ENCODE measurements at places on chromosomes 3 and 15.

- no peak for DNase-seq
Measured at GRCh38 chr3:175335229-175335628, 476.1 kb downstream of the NAALADL2 start.

DNA sequence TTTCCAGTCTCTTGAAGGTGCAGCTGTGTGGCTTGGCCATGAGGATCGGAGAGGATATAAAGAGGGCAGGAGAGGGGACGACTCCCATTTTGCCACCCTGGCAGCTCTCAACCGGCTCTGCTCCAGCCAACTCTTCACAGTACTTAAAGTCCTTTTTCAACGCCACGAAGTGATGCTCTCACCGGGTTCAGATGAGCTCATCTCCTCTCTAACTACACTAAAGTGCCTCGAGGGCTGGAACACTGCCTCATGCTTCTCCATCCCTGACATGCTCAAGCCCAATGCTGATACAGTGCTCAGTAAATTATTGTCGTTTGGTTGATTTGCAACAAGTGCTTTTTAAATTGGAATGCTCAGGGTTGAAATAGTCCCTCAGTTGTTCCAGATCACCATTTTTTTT lies 97.8 kb downstream of the GTPBP8 start:
- no peak for DNase-seq

- DNase-seq = no peak
Measured at GRCh38 chr15:35376707-35377106, 169.3 kb downstream of the DPH6 start.

GRCh38 chr3:193585530-193585929 lies 7.5 kb upstream of the OPA1 start:
- DNase-seq = no peak

DNA sequence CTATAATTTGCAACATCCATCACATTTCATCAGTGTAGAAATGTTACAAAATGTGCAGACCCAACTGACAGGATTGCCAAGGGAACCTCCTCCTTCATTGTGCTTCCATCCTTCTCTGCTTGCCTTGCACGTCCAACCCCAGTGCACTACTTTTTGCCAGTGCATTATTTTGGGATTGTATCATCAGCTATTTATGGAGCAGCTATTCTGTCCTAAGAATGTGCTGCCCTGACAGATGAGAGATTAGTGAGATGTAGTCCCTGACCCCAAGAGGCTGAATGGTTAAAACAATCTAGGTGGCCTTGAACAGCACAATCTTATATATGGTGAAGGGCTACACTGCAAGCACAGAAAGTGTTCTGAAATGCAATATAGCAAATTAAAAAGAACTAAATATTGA lies 935.8 kb downstream of the IGSF11 start:
- DNase-seq = no peak

DNA sequence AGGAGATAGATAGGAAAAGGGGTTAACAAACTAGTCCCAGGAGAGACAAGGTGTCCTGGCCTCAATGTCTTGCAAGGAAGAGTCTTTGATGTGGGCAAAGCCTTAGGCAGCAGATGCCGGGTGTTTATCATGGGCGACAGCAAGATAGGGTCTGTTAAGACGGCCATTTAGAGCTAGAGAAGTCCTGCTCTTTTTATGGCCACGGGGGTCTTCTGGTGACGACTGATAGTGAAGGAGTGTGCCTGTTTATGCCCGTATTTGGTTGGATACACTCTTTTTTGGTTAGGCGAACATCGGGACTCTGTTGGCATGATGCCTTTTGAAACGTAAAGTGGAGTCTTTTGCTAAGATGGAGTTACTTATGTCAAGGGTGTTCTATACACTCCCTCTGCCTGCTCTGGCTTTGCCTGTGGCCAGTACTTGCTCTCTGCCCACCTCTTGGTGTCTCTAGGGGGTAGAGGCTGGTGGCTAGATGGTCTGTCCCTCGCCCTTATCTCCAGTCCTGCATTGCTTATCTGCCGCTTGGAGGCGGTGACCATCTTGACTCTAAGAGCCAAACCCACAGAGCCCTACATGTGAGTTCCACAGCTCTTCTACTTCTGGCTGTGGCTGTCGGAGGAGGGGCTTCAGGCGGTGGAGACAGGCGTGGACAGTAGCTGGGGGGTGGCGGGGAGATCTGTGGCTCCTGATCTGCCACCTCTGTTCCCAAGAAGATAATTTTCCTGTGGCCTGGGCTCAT lies 55.8 kb upstream of the ZBTB38 start:
- no peak for DNase-seq

DNA sequence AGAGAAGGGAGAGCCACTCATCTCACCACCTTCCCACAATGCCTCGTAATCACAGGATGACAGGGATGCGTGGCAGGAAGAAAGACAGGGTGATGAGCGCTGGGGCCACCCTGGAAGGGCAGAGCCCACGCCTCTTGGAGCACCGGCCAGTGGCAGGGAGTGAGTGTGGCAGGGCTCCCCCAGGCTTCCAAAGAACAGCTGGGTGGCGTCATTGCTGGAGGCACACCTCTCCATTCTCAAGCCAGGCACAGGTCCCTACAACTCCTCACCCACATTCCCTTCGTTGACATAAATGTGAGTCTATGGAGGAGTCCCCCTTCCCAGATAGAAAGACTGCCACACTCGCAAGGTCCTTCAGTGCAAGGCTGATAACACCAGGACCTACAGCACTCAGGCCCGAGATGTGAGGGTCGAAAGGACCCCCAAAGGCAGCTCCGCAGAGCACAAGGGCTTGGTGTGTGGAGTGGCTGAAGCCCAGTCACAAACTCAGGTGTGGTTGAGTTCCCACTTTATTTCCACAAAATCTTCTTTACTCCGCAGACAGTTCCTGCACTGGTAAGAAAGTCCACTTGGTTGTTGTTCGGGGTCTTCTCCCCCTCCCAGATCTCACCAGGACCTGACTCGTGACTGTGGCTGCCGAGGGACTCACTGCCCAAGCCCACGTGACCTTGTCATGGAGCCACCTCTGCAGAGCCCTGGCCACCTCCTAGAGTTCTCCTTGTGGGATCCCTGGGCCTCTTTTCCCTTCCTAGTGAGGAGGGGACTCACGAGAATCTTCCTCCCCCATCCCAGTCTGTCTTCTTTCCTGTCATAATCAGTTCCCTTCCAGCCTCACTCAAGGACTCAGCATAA lies 22.4 kb upstream of the CORO2B start:
- no peak for DNase-seq

GRCh38 chr3:158430968-158431367 lies 140.0 kb upstream of the MLF1 start:
- no peak for DNase-seq

GRCh38 chr3:153640689-153641665 lies 479.0 kb downstream of the RAP2B start:
- no peak for DNase-seq

DNA sequence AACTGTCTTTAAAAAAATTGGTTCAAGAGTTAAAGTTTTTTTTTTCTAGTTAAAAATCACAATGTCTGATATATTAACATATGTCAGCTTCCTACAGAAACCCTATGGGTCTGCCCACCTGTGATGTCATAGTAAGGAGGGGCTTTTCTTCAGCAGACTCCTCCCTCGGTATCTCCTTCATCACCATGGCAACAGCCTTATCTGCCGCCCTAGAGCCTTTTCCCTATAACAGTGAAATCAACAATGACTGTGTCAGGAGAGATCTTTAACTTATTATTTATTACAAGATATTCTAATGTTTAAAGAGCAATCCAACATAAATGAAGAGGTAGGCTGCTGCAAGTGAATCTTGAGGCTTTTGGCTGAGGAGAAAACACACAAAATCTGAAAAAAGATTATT lies 138.7 kb downstream of the PEX5L start:
- no peak for DNase-seq

- DNase-seq = no peak
Measured at GRCh38 chr15:41942886-41943285, 29.5 kb downstream of the EHD4 start.

DNA sequence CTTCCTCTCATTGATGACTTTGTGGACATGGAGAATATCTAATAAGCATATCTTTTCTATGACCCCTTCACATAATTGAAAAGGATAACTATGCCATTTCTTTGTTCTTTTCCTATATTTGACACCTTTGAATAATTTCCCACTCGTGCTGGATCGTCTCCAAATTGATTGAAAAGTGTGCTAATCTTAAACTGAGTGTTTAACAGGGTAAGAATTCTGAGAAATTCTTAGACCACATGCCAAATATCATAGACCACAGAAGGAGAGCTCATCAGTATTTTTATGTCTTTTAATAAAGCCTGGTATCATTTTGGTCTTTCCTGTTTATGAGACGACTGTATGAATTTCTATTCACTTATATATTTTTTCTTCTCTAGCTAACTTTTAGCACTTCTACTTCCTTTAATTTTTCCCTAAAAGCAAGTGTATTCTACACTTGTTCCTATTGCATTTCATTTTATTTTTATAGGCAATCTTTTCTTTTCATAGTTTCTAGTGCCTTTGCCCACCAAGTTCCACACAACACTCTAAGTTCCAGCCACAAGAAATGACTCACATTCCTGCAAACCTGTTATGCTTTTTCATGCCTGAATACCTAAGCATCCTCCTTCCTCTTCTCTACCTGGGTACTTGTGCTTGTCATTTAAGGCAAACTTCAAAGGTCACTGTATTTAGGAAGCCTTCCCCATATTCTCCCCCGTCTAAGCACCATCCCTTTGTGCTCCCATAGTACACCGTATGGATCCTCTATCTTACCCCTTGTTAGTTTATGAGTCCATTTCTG lies 30.1 kb downstream of the KBTBD8 start:
- no peak for DNase-seq

GRCh38 chr15:22891426-22892210 lies 53.2 kb downstream of the NIPA2 start:
- DNase-seq = no peak

DNA sequence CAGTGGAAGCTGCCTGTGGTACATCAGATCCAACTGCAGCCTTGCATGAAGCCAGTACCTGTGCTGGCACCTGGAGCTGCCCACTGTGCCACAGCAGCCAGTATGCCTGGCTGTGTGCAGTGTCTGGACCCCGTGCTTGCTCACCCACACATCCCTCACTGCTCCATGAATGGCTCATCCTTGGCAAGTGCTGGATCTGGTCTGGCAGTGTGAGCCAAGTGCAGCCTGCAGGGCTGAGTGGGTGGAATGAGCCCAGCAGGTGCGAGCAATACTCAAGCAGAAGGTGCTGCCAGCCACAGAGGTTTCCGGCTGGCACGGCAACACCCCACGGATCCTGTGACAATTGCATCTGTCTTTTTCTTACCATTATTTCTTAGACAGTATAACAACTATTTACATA lies 488.2 kb upstream of the ROBO2 start:
- DNase-seq = no peak

GRCh38 chr3:43400781-43401730 lies 114.7 kb downstream of the SNRK start:
- DNase-seq = no peak

DNA sequence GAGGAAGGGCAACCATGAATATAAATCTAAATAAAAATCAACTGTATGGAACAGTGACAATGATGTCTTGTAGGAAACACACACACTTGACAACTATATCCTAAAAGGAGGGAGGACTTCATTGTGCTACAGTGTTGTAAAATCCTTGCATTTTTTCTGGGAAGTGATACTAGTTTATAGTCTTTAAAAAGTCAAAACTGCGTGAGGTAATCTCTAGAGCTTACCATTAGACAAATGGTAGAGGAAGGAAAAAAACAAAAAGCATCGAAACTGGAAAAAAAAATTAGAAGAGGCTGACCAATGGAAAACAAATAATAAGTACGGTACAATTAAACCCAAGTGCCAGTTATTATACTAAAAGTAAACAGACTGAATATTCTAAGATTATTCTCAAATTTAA lies 38.7 kb downstream of the CHSY1 start:
- DNase-seq = no peak

- no peak for DNase-seq
Measured at GRCh38 chr3:57003676-57004075, 56.8 kb upstream of the SPATA12 start.

- DNase-seq = no peak
Measured at GRCh38 chr3:59127071-59127470, 77.2 kb upstream of the CFAP20DC start.

GRCh38 chr15:59996298-59997041 lies 7.6 kb upstream of the FOXB1 start:
- DNase-seq = no peak

DNA sequence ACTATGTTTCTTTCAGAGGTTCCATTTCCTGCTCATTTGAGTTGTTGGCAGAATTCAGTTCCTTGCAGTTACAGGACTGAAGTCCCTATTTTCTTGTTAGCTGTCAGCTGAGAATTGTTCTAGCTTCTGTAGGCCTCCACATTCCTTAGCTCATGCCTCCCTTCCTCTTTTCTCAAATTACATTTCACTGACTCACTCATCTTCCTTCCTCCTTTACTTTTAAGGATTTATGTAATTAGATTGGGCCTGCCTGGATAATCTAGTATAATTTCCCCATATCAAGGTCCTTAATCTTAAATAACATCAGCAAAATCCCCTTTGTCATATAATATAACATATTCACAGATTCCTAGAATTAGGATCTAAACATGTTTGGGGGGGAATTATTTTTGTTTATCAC lies 40.6 kb upstream of the RBMS3 start:
- DNase-seq = no peak

- no peak for DNase-seq
Measured at GRCh38 chr15:77454951-77455350, 34.3 kb downstream of the HMG20A start.

GRCh38 chr3:159634483-159634882 lies 354.2 kb upstream of the IL12A start:
- DNase-seq = no peak

- no peak for DNase-seq
Measured at GRCh38 chr15:29844290-29844903, 22.1 kb upstream of the TJP1 start.

DNA sequence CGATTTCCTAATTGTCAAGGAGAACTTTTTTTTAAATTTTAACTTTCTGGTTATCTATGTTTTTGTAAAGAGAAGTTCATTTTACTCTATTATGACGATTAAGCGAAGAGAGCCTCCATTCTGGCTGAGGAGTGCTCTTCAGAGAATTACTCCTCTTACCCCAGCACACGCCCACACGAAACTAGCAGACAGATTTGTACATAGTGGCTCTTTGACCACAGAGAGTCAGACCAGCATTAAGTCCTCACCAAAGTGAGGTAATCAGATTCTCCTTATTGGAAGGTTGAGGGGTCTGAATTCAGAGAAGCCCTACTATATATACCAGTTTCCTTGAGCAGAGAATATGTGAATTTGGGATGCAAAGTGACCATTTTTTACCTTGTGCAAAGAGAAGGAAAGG lies 204.8 kb upstream of the TSC22D2 start:
- no peak for DNase-seq

- DNase-seq = no peak
Measured at GRCh38 chr3:53158765-53159155, 2.2 kb upstream of the PRKCD start.

GRCh38 chr3:185992831-185993374 lies 55.1 kb upstream of the TRA2B start:
- no peak for DNase-seq

DNA sequence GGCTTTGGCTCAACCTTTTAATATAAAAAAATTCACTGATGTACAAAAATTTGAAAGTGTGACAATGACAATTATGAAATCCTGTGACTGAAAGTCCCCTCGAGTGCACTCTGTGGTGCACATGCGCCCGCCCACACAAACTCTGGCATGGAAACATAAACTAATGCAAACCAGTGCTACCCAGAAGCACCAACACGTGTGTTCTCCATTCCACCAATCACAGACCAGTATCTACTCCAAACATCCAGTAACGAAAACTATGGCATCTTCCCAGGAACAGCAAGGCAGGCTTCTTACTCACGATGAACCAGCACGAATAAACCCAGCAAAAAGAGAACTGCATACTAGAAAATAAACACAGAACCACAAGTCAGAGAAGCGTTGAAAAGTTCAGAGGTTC lies 11.7 kb upstream of the NMB start:
- DNase-seq = no peak
